Mesendoderm (in vitro differentiated cells): ENCODE measurements at places on chromosomes 6 and 20.
A peak's percentile ranks its signal among the peaks of the same experiment; 100 is the strongest.

- no peak for DNase-seq
Observed at GRCh38 chr6:169806701-169807100, 55.3 kb downstream of the ERMARD start.

DNA sequence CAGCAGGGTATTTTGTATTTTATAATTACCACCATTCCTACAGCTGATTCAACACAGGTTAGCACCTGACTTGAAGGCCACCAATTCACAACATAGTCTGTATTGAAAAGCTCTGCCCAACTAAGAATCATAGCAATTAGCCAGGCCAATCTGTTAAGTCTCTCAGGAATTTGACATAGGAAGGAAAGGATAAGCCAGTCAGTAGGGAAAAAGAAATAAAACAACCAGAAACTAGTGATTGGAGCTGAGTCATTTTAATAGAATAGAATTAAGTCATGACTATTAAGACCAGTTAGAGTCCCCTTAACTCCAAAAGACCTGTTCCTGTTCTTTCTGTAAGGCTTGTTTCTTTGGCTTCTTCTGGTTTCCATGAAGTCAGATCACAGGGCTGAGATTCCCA is 8.1 kb downstream of the RANBP9 start:
- peak; percentile 49 for DNase-seq

- DNase-seq: peak; percentile 11
Observed at GRCh38 chr20:47423586-47423985, 67.1 kb upstream of the ZMYND8 start.

DNA sequence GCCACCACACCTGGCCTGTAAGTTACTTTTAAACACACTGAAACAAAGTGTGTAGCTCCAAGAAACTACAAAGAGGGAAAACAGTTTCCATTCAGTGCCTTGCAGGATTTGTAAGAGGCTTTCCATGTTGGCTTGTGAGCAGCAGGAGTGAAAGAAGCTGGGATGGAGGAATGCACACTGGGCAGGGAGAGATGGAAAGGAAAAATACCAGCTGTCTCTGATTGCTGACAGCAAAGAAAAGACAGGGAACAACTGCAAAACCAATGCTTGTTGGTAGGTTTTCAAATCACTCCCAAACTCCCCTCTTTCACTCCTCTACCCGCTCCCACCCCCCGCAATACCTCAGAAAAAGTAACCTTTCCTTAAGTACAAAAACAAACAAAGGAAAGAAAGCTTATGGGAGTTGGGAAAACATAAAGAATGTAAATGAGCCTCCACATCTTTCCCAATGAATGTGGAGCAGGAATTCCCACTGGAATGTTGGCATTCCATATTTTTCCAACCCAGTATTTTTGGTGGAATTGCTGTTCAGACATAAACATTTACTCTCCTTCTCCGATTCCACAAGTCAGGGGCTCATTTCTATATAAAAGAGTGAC is 166.1 kb downstream of the THBS2 start:
- DNase-seq: peak; percentile 5

DNA sequence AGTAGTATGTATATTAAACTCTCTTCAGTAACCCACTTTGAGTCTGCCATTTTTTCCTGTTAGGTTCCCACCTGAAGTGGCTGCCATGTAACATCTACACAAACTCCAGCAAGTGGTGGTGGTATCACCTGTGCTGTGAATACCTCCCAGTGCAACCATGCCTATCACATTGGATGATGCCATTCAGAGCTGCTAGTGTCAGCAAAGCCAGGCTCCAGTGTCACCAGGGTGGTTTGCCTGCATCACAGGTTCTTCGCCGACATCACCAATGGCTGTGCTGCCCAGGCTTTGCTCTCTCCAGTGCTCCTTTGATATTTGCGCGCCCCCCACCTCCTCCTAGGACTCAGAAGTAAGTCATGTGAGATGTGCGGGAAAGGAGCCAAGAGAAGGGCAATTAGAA is 162.6 kb upstream of the FOXA2 start:
- DNase-seq: no peak

GRCh38 chr6:140858381-140858971 is 1274.2 kb upstream of the GJE1 start:
- DNase-seq: no peak

DNA sequence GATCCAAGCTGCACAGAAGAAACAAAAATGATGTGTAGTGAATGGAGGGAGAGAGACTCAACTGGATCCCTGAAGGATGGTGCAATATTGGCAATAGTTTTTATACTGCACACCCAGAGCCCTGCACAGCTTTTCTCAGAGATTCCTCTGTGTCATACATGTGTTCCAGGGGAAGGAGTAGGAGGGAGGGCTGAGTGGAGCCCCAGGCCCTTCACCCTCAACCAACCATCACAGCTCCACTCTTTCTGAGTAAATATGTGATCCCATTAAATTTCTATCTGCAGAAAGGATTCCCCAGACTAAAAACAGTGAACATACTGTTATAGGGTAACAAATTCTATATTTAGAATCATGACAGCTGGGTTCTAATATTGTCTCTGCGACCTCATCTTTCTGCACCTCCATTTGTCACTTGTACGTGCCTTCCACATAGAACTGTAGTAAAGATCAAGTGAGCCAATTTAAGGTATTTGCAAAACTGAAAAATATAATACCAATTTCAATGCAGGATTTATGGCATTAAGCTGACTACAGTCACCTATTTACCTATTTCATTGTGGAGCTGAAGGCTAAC is 421.4 kb upstream of the NRSN1 start:
- DNase-seq: no peak

DNA sequence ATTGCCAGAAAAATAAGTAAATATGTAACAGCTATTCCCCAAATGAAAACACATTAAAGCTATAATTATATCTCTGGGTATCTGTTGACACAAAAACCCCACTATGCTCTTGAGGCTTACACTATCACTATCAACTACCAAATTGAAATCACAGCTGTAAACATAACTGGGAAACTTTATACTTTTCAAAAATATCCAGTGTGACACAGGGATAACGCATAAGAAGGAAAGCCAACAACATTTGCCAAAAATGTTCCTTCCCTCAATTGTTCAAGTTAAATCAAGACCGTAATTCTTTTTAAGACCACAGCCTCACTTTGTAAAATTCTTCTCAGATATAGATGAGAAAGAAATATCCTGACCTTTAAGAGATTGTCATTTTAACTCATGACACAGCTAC is 3.1 kb downstream of the ZHX3 start:
- DNase-seq: no peak

DNA sequence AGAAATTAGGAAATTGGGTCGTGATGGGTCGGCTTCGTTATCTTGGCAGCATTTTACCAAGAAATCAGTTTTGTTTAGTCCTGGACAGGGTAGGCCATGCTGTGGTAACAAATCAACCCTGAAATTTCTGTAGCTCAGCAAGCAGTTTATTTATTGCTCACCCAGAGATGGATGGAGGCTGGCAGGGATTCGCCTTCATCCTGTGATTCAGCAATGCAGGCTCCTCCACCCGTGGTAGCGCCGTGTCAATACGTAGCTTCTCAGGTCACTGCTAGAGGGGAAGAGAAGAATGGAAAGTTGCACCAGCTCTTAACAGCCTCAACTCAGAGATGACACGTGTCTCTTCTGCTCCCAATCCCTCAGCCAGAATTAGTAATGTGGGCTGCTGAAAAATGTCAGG is 157.0 kb upstream of the SGK1 start:
- no peak for DNase-seq

DNA sequence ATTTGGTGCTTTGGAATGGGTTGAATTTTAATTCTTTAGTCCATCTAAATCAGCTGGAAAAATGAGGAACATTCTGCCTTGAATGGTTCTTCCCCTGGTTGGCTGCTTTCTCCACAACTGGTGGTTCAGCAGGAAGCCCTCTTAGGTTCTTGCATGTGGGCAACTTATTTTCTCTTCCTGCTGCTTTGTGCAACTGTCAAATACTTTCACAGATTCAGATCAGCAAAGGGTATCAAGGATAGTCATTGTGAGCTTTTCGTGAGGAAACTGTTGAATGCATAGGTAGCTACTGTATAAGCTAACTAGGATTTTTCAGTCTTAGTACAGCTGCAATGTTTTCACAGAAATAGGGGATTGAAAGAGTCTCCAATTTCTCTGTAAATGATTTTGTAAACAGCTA is 72.9 kb upstream of the MRAP2 start:
- DNase-seq: no peak

GRCh38 chr6:84361372-84362192 is 134.1 kb upstream of the CEP162 start:
- DNase-seq: no peak

GRCh38 chr6:136840276-136841001 is 18.0 kb downstream of the PEX7 start:
- peak; percentile 6 for DNase-seq

GRCh38 chr6:159754959-159755914 is 6.6 kb upstream of the ACAT2 start:
- no peak for DNase-seq

DNA sequence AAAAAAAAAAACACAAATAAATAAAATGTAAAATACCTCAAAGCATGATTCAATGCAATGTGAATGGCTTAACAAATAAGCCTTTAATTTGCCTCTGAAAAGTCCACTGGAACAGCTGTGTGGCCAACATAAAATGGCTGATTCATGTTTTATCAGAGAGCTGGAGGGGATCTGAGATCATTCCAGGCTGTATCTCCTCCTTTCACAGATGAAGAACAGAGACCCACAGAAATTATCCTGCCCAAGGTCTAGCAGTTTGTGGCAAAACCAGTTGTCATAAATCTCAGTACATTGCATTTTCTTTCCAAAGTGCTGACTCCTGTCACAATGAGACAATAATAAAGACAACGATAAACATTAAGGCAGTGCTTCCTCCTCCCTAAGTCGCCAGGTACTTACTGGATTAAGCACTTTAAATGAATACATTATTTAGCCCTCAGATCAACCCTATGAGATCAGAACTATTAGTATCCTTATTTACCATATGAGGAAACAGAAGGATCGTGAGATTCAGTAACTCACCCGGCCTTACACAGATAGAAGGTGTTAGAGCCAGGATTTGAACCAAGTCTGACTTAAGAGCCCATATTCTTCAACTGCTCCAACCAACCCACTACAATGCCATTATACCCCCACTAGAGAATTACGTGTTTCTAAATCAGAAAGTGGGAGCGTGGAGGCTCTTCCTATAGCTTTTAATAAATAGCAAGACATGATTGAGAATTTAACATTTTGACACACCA is 118.3 kb downstream of the KIF13A start:
- DNase-seq: no peak

DNA sequence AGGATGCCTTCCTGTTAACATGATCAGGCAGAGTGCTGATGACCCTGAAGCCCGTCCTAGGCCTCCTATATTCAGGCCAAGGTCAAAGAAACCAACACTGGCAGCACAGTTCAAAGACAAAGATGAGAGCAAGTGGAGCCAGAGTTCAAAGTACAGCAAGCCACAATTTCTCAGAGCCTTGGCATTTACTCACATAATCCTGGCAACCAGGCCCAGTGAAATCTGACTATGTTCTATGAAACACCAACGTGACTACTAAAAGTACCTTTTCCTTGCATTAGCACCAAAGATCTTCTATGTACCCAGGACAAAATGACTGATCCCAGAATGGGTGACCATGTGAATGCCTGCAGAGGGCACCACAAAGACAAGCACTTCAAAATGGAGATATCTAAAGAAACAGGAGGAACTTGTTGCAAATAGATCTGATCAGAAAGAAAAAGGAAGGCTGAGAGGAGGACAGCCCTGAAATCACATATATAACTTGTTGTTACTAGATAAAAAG is 3.9 kb downstream of the NFS1 start:
- DNase-seq: no peak

DNA sequence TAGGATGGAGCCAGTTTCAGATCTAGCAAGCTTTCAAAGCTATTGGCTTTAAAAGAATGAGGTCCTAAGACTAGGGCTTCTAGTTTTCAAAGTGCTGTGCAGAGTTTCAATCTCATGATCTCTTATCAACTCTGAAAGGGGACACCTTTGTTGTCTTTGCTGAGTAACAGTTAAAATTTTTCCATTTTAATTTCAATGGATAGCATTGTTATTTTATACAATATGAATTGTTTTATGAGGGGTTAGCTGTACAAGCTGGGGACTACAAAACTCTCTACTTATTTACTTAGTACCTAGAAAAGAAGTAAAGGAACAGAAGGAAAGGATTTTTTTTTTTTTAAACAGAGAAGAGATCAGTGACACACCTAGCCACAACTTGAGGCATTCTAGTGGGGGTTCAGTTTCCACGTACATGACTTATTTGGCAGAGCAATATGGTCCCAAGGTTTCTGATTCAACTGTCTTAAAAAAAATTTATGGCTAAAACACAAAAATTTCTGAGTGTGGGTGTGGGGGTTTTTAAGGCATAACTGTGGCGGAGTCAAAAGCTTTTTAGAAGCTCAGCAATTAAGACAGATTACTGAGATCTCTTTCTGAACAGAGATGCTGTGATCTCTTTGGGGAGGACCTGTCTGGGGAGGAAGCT is 46.1 kb upstream of the JAG1 start:
- no peak for DNase-seq

DNA sequence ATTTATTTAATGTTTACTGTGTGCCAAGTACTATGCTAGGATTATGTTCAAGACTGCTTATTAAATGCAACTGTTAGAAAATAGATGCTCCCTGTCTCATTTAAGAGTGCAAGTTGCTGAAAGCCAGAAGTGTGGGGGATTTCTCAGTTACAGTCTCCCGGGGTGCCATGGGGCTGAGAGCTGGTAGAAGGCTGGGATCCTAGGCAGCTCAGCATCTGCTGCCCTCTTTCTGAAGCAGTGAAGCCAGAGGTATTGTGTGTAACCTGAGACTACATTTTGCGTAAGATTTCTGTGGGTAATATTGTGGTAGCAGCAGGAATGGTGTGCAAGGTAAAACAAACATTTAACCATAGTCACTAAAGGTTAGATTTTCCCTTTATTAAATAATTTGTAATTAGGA is 120.6 kb downstream of the AKAP7 start:
- DNase-seq: no peak

GRCh38 chr6:7052443-7053011 is 55.2 kb upstream of the RREB1 start:
- peak; percentile 69 for DNase-seq

DNA sequence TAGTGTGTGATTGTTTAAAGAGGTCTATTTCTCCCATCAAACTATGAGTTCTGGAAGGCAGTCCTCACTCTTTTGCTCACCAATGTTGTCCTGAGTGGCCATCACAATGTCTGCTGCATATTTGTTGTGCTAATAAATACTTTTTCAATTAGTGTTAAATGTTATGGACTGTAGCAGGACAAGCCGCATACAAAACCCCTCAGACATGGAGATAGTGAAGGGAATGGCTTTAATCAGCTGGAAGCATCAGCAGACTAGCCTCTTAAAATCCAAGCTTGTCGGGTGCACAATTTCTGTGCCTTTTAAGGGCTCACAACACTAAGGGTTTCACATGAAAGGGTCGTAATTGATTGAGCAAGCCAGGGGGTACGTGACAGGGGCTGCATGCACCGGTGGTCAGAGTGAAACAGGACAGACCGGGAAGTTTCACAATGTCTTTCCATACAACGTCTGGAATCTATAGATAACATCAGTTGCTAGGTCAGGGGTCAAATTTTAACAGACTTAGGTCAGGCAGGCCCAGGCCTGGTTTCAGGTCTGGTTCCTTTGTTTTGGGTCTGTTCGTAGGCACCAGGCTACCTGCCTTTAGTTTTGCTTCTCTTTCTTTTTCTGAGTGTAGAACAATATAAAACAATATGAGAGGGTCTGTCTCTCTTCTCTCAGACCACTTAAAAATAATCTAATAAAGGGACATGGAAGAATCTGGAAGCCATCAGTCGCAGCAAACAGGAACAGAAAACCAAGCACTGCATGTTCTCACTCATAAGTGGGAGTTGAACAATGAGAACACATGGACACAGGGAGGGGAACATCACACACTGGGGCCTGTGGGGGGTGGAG is 327.6 kb upstream of the HTR1E start:
- no peak for DNase-seq
